Stimulated activated CD4-positive, alpha-beta T cell treated with anti-CD3 and anti-CD28 coated beads, Interleukin-15, amount 100 ng/mL, for 24 hours (primary cell): ENCODE measurements at places on chromosomes 13 and 19.

DNA sequence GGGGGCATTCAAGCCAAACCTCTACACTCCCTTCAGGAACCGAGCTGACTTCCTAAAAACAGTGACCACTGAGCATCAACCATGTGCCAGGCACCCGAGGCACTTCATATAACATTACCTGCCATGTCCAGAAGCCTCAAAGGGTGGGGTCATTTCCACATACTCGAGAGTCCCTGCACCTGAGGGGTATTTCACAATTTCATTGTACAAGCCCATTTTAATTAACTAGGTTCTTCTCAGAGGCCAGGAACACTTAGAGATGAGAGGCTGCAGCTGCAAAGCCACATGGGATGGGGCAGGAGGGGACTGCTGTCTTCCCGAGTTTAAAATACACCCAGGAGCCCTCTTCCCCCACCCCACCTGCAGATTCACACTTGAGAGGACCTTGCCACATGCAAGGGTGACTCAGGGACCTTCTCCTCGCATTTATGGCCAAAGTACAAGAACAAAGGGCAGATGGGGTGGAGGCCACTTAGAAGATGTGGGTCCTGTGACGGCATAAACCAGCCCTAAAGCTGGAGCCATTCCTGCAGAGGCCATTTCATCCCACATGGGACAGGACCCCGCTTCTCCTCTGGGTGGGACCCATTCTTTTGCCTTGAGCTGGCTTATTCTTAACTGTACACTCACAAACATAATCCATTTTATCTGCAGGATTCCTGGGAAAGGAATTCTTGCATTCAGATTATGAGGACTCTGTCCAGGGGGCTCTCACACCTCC lies 43.9 kb downstream of the RAB20 start:
- DNase-seq: no peak

- DNase-seq: no peak
Measured at GRCh38 chr19:55930996-55931515, 1.1 kb downstream of the NLRP13 start.

- no peak for DNase-seq
Measured at GRCh38 chr19:17114414-17114831, 38.8 kb downstream of the MYO9B start.

DNA sequence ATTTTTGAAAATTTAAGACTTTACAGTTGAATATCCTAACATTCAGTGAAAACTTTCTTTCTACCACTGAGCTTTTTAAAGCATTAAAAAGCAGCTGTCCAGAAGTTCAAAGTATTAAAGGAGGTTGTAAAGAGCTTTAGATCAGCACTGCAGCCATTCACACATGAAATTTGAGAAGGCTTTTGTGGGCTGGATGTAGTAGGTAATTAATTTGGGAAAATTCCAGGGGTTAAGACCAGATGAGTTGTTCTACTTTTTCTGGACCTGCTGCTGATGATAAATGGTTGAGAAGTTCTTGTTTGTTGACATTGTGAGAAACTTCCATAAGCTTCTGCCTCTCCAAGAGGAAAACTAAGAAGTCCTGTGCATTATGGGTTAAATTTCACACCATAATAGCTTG lies 1779.6 kb upstream of the PRR20A start:
- no peak for DNase-seq

DNA sequence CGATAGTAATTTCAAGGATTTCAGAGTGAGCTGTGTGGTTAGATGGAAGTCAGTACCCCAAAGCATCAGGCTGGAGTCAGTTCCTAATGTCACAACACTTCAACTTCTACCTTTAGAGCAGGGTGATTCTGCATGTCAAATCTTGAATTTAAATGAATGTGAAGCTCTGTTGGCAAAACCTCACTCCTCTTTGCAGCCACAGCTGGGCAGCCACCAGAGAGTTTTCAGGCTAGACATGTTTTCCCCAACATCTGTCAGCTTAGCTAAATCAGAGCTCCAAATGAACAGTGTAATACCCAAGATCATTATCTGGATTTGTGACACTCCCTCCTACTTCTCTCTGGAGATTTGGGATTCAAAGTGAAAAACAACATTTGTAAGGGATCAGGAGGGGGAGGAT lies 33.7 kb upstream of the OLFM4 start:
- no peak for DNase-seq

GRCh38 chr19:18473003-18473705 lies 35.2 kb upstream of the ISYNA1 start:
- DNase-seq: no peak

- no peak for DNase-seq
Measured at GRCh38 chr13:67946131-67946530, 716.0 kb upstream of the PCDH9 start.

DNA sequence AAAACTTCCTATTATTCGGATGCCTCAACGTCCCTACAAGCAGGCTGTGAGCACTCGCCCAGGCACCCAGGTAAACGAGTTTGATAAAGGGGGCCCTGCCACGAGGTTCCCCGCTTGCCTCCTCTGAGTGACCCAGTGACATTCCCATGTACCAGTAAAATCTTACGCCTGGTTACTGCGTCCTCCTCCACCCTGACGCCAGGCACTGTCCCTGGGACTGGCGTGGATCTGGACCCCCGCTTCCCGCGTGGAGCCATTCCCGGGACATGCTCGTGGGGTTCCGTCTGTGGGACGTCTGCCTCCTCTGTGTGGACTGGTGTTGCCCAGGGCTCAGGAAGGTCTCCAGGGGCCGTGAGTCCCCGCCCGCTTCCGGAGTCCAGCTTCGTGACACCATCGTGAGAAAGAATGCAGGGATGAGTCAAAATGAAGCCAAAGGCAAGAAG lies 407 bp upstream of the ZNF550 start:
- no peak for DNase-seq

- DNase-seq: peak; percentile 61
Measured at GRCh38 chr19:6668691-6669090, 1.3 kb downstream of the TNFSF14 start.

- DNase-seq: no peak
Measured at GRCh38 chr13:111211789-111212516, 96.8 kb downstream of the ARHGEF7 start.

GRCh38 chr19:49553451-49554271 lies 25.9 kb downstream of the RCN3 start:
- DNase-seq: peak; percentile 77

DNA sequence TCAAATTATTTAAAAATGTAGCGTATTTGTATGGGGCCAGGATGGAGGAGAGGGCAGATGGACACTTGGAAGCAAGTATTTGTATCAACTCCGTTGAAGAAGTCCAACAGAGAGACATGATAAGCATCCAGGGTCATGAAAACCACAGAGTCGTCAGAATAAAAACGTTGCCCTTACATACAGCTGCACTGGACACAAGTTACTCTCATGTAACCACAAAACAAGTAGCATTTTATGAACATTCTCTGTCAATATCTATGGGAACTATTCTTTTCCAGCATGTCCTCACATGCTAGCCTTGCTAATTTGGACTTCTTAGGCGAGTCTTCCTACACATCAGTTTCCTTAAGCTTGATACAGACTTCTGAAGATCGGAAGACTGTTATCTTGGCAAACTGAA lies 35.0 kb downstream of the EFNB2 start:
- DNase-seq: no peak

DNA sequence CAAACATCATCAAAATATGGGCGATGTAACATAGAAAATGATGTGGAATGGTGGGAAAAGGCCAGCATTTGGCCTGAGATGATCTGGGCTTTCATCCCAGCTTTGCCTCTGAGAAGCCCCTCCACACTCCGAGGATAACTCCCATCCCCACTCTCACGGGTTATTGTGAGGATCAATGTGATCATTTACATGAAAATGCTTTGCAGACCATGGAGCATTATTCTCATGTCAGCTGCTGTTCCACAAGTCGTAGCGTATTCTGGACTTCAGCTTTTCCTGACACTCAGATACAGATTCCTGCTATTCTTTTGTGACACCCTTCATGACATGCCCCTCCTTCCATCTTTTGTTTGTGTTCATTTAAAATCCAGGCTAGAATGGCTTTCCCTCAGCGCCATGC lies 86.5 kb downstream of the NUFIP1 start:
- DNase-seq: no peak

DNA sequence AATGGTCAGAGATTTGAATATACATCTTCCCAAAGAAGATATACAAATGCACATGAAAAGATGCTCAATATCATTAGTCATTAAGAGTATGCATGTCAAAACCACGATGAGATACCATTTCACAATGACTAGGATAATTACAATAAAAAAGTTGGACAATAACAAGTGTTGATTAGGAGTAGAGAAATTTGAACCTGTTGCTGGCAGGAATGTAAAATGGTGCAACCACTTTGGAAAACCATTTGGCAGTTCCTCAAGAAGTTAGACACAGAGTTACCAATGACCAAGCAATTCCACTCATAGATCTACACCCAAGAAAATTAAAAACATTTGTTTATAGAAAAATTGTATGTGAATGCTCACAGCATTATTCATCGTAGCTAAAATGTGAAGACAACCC lies 33.2 kb upstream of the STARD13 start:
- DNase-seq: no peak

- DNase-seq: no peak
Measured at GRCh38 chr19:11504502-11505031, 1.1 kb downstream of the ZNF653 start.

DNA sequence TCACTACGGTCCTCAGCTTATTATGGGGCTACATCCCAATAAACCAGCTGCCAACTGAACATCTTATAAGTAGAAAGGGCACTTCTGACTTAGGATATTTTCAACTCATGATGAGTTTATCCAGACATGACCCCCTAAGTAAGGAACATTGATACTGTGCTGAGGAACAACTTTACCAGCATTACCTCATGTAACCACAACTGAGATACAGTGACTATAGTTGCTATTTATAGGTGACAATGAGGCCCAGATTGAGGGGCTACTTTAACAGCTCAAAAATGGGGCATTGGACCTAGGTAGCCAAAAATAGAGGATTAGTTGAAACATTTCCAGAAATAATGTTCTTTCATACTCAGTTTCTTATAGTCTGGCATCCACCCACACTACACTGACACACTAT lies 26.8 kb downstream of the SKA3 start:
- DNase-seq: no peak

- DNase-seq: no peak
Measured at GRCh38 chr13:113763961-113764792, 5.2 kb downstream of the TMEM255B start.

DNA sequence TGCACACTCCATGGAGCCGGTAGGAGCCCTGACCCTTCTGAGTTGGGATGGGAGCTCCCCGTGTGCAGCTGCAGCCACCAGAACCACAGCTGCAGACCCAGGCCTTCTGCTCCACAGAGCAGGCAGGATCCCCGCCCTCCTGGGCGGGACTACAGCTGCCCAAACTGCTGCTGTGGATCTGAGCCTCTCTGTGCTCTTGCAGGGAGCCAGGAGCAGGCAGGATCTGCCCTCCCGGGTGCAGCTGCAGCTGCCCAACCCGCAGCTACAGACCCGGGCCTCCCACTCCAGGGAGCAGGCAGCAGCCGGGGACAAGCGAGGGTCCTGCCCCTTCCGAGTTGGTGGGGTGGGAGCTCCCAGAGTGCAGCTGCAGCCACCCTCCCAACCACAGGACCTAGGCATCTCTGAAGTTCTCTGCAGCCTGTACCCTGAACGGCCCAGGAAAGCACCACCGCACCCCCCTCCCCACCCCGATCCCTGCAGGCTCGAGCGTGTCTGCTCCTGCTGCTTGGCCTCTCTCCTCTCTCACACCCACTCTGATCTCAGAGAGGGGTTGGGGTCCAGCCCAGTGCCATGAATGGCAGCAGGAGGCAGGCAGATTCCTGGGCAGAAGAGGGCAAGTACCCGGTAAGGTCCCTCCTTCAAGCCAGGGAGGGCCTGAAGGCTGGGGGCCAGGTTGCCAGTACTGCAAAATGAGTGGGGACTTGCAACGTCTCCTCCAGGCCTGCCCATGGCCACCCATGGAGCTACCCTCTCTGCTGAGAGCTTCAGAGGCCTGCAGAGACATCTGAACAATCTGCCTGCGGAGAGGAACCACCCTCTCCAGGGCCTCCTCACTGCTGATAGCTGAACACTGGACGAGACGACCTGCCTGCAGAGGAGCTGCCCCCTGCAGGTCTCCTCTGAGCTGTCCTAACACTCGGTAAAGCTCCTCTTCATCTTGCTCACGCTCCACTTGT lies 16.4 kb upstream of the EMP3 start:
- DNase-seq: no peak

DNA sequence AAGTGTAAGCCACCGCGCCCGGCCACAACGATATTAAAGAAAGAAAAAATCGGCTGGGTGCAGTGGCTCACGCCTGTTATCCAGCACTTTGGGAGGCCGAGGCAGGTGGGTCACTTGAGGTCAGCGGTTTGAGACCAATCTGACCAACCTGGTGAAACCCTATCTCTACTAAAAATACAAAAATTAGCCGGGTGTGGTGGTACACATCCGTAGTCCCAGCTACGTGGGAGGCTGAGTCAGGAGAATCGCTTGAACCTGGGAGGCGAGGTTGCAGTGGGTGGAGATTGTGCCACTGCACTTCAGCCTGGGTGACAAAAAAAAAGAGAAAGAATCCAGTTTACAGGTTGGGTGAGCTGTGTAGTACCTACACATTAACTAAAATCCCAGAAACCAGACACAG lies 99.9 kb upstream of the CACNA1A start:
- DNase-seq: no peak

GRCh38 chr13:108708921-108709320 lies 79.5 kb downstream of the MYO16 start:
- DNase-seq: no peak

- DNase-seq: no peak
Measured at GRCh38 chr13:111451402-111451801, 131.0 kb downstream of the TEX29 start.

- DNase-seq: peak; percentile 52
Measured at GRCh38 chr19:6424195-6424938, at the start of gene KHSRP. TSS of gene KHSRP (minus strand) at chr19:6424811. CDS start at chr19:6424701, 110 bp downstream.

DNA sequence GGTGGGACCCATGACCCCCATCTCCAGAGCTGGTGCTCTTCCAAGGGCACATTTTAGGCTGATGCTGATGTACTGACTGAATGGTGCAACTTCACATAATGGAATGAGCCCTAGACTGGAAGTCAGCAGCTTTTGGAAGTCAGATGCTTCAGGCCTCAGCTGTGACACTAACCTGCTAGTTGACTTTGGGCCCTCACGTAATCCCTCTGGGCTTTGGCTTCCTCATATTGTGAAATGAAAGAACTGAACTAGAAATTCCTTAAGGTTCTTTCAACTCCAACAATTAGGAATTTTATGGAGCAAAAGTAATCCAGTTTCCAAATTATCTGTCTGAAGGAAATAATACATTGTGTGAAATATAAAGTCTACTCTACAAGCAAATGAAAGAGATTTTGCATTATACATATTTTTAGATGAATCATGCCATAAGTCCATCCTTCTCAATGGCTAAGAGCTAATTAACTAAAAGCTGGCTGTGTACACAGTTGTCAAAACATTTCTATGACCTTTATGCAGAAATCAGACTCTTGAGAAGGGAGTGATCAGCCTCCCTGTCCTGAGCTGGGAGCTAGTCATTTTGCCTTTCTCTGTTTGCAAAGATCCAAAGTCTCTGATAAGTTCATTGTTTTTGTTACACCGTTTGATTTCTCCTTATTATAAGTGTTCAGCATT lies 204.2 kb downstream of the DCLK1 start:
- DNase-seq: no peak

- peak; percentile 47 for DNase-seq
Measured at GRCh38 chr19:4676955-4677731, 7.0 kb upstream of the MYDGF start.

GRCh38 chr13:80262051-80262695 lies 78.8 kb downstream of the SPRY2 start:
- no peak for DNase-seq

- DNase-seq: no peak
Measured at GRCh38 chr19:14700711-14701375, 11.0 kb downstream of the ZNF333 start.
